ENCODE measurements at places on chromosomes 2 and 18. TPM values are rescaled to one million over a fixed set of nuclear protein-coding genes. Genes with fewer than 3 reads are reported as not detected.

GRCh38 chr18:43175257-43175656 is 59.8 kb upstream of the RIT2 start:
- DNase-seq = no peak
- no peaks in the 10 kb centered on the region for H3K27me3 ChIP-seq
- no peaks in the 10 kb centered on the region for H3K36me3 ChIP-seq
- no peak overlapping the region for H3K4me3 ChIP-seq
- no peak overlapping the region for H3K27ac ChIP-seq

DNA sequence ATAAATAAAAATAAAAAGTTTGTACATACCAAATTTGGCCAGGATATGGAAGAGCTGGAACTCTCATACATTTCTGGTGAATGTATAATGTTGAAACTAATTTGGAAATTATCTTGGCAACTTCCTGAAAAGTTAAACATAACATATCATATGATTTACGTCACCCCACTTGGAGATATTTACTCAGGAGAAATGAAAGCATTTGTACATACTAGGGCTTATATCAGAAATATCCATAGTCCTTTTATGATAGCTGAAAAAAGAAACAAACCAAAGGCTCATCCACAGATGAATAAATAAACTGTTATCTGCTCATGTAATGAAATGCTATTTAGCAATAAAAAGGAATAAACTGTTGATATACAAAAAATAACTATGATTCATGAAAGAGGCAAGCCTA is 318.2 kb upstream of the NRXN1 start:
- H3K4me1 ChIP-seq = no peaks in the 10 kb centered on the region
- no peak overlapping the region for H3K27ac ChIP-seq
- H3K4me3 ChIP-seq = no peak overlapping the region
- no peaks in the 10 kb centered on the region for H3K36me3 ChIP-seq

DNA sequence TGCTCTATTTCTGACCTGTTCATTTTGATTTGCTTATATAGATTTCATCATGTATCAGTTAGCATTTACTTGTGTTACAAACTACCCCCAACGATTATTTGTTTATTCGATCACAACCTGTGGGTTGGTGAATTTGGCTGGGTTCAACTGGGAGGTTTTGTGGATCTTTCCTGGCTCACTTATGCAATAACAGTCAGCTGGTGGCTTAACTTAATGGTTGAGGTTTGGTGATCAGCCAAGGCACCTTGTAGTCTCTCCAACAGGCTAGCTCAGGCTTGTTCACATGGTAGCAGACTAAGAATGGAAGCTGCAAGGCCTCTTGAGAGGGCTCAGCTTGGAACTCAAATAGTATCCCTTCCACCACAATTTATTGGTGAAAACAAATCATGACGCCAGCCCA is 5.4 kb upstream of the PUM2 start:
- no peak for DNase-seq
- peaks cover 17% of the 10 kb centered on the region for H3K4me1 ChIP-seq
- no peaks in the 10 kb centered on the region for H3K27me3 ChIP-seq
- H3K36me3 ChIP-seq = no peaks in the 10 kb centered on the region
- H3K4me3 ChIP-seq = no peak overlapping the region

DNA sequence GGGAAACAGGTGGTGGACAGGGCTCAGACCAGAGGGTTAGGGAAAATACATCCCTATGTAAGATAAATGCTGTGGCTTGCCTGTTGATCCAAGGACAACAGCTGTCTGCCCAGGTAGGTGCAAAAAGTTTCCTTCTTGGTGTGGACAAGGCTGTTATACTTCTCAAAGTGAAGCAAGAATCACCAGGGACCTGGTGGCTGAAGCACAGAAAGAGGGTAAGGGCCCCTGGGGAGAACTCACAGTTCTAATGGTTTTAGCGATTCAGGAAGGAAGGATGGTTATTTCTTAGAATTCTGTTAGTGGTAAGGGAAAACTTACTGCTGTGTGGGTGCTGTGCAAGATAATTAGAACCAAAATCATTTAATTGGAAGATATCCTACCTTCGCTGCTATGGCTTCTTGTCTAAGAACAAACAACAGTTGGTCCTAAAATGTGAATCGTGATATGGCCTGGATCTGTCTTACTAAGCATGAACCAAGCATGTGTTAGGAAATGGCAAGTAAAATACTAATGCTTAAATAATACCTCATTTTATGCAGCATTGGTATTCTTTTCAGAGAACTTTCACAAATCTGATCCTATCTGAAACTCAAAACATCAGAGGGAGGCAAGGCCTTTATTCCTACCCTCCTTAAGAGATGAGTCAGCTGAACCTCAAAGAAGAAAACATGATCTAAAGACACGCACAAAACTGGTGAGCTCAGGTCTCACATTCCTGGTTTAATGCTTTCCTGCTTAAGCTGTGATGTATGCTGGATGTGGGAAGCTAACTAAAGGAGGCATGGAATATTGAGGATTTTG is 159.2 kb upstream of the THUMPD2 start:
- H3K27ac ChIP-seq = no peak overlapping the region
- no peaks in the 10 kb centered on the region for H3K4me1 ChIP-seq
- no peak for DNase-seq
- no peaks in the 10 kb centered on the region for H3K36me3 ChIP-seq
- H3K27me3 ChIP-seq = no peaks in the 10 kb centered on the region

The CPO gene
- not detected for total RNA-seq

DNA sequence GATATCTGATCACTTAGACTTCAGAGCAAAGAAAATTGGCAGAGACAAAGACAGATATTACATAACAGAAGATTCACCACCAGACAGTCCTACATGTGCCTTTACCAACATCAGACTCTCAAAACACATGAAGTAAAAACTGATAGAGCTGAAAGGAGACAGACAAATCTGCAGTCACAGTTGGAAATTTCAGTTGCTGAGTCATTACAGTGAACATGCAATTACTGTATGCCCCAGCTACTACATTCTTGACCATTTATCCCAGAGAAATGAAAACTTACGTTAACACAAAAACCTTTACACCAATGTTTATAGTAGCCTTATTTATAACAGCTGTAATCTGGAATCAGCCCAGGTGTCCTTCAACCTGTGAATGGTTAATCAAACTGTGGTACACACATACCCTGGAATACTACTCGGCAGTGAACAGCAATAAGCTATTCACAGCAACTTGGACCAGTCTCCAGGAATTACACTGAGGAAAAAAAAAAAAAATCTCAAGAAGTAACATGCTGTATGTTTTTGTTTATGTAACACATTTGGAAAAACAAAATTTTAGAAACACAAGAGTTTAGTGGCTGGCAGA is 7.5 kb upstream of the SCLY start:
- peaks cover 3% of the 10 kb centered on the region for H3K4me1 ChIP-seq
- H3K36me3 ChIP-seq = no peaks in the 10 kb centered on the region
- no peaks in the 10 kb centered on the region for H3K27me3 ChIP-seq
- H3K4me3 ChIP-seq = no peak overlapping the region
- H3K27ac ChIP-seq = no peak overlapping the region
- no peak for DNase-seq

- no peak for DNase-seq
- no peak overlapping the region for H3K4me3 ChIP-seq
- H3K36me3 ChIP-seq = no peaks in the 10 kb centered on the region
- H3K4me1 ChIP-seq = no peaks in the 10 kb centered on the region
- no peak overlapping the region for H3K27ac ChIP-seq
- no peaks in the 10 kb centered on the region for H3K27me3 ChIP-seq
These were observed 162.2 kb downstream of the AFF3 start for GRCh38 chr2:99980176-99980575.

The TFCP2L1 gene
- 1.8 TPM for total RNA-seq

DNA sequence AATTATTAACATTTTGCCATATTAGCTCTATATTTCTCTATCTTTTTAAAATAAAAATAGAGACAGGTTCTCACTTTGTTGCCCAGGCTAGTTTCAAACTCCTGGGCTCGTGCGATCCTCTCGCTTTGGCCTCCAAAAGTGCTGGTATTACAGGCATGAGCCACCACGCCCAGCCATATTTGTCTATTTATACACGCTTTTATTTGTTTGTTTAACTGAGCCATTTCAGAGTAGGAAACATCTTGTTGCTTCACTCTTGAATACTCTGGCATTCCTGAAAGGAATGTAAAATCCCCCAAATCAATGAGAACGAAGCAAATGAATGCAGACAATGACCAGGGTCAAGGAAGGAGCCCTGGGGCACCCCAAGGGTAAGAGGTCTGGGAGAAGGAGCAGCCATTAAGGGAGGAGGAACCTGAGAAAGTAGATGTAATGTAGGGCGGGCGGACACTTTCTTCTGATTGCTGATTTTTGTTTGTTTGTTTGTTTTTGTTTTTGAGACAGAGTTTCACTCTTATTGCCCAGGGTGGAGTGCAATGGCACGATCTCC is 31.7 kb upstream of the RAB1A start:
- H3K4me1 ChIP-seq = no peaks in the 10 kb centered on the region
- no peaks in the 10 kb centered on the region for H3K36me3 ChIP-seq
- no peak overlapping the region for H3K27ac ChIP-seq
- no peak for DNase-seq

DNA sequence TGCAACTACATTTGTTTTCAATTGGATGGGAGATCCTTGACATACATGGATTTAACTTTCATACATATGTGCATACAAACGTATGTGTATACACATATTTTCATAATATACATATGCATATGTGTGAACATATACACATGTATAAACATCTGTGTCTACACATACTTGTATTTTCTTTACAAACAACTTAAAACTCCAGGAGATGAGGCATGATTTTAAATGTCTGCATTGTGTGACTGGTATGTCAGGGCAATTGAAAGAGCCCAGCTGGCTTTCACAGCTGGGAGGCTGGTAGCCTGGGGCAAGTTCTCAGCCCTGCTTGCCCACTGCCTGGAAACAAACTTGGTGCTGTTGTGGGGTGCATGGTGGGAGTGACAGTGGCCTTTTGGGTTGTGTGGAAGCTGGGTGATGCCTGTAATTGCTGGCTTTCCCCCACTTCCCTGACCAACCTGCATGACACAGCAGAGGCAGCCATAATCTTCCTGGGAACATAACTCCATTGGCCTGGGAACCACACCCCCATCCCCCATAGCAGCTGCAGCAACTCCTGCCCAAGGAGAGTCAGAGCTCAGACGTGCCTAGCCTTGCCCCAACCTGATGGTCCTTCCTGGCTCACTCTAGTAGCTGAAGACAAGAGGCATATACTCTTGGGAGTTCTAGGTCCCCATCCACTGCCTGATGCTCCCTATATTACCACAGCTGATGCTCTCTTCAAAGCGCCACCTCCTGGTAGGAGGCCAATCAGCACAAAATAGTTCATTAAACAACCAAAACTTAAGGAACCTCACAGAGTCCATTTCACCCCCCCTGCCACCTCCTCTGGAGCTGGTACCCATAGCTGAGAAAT is 158.3 kb downstream of the CERS6 start:
- H3K4me3 ChIP-seq = no peak overlapping the region
- H3K27me3 ChIP-seq = no peaks in the 10 kb centered on the region
- no peak for DNase-seq
- H3K4me1 ChIP-seq = no peaks in the 10 kb centered on the region

DNA sequence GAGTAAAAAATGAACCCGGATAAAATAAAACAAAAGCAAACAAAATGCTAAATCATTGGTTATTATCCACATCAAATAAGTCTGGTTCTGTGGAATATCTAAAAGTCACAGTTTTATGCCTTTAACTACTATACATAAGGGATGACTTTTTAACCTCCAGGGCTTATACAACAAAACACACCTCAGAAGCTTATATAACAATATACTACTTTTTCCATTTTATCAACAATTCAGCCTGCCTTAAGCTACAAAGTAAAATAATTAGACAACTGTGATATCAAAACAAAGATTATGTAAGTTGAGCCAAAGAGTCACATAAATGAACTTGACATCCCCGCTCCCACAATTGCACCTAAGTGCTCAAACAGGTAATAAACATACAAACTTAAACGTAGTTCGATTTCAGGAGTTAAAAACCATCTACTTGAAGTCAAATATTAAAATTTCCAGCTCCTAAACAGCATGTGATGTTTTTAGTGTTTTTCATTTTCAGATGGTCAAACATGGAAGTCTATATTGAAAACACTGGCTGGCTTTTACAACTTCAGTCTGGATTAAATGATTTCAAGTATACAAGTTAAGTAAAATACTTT is 54.7 kb downstream of the ATIC start:
- H3K4me3 ChIP-seq = no peak overlapping the region
- no peaks in the 10 kb centered on the region for H3K4me1 ChIP-seq
- DNase-seq = no peak
- no peaks in the 10 kb centered on the region for H3K27me3 ChIP-seq
- no peaks in the 10 kb centered on the region for H3K36me3 ChIP-seq

- no peaks in the 10 kb centered on the region for H3K4me1 ChIP-seq
- no peaks in the 10 kb centered on the region for H3K36me3 ChIP-seq
- DNase-seq = no peak
- H3K4me3 ChIP-seq = no peak overlapping the region
- H3K27ac ChIP-seq = no peak overlapping the region
These were observed 6.4 kb downstream of the ABCG8 start for GRCh38 chr2:43845181-43845580.

DNA sequence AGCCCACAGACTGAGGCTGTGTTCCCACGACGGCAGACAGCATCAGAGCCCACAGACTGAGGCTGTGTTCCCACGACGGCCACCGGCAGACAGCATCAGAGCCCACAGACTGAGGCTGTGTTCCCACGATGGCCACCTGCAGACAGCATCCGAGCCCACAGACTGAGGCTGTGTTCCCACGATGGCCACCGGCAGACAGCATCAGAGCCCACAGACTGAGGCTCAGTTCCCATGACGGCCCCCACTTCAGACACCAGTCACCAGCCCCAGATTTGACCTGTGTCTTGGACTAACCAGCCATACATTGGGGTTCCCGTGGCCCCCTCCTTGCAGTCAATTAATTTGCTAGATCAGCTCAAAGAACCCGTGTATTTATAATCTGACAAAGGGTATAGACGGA is 57.8 kb upstream of the SNTG2 start:
- H3K4me1 ChIP-seq = no peaks in the 10 kb centered on the region
- H3K27me3 ChIP-seq = peaks cover 2% of the 10 kb centered on the region
- H3K4me3 ChIP-seq = no peak overlapping the region

DNA sequence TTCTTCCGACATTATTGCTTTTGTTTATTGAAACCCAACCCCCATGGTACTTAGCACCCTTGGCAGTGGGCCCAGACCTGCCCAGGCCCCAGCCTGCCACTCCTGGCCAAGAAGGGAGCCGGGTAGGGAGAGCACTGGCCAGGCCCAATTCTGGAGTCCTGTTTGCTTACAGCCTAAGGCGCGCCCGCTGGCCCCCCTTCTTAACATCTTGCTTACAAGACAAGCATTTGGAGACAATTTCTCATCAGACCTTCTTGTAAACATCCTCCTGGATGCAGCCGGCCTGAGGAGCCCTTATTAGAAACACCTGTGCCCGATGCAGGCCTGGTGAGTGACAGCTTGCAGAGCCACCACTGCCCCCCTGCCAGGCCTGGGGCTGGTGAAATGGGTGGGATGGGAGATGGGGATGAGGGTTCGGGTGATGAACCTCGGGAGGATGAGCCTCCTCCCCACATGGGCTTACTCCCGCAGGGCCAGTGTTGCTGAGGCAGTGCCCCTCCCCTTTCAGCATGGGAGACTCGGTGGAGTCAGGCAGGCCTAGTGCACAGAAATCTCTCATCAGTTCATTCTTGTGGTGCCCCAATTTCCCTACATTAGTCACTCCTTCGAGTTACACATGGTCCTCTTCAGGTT is 217.5 kb downstream of the CYP26B1 start:
- H3K36me3 ChIP-seq = no peaks in the 10 kb centered on the region
- H3K27me3 ChIP-seq = no peaks in the 10 kb centered on the region
- H3K27ac ChIP-seq = no peak overlapping the region
- peak; percentile 0 for DNase-seq

- H3K27me3 ChIP-seq = no peaks in the 10 kb centered on the region
- no peaks in the 10 kb centered on the region for H3K4me1 ChIP-seq
- DNase-seq = no peak
- H3K36me3 ChIP-seq = no peaks in the 10 kb centered on the region
- H3K27ac ChIP-seq = no peak overlapping the region
These were observed 126.3 kb upstream of the SALL3 start for GRCh38 chr18:78853341-78853740.

Data from natural killer cell (primary cell).